ENCODE measurements at places on chromosomes 5 and 9.
A peak's percentile ranks its signal among the peaks of the same experiment; 100 is the strongest.

- DNase-seq, result no peak
Measured at GRCh38 chr5:142677198-142677597, 8.7 kb downstream of the FGF1 start.

- DNase-seq, result no peak
Measured at GRCh38 chr9:38003946-38004808, 64.8 kb downstream of the SHB start.

GRCh38 chr5:10627160-10627701, 63.4 kb downstream of the ANKRD33B start:
- DNase-seq, result peak; percentile 20

GRCh38 chr5:137392261-137392660, 106.9 kb downstream of the SPOCK1 start:
- no peak for DNase-seq

DNA sequence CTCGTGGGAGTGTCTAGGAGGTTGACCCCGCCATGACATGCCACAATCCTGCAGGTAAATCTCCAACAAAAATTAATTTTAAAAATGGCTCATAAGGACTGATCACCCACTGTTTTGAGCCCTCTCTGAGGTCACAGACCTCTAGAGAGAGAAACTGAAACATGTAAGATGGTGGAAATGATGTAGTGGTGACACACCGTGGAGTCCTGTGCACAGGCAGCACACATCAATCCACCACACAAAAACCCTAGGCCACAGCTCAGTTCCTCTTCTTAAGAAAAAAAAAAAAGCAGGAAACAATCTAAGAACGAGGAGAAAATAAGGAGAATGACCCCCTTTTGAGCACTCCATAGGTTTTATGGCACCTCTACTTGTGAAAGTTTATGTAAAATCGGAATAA, 93.8 kb upstream of the FAM120A start:
- no peak for DNase-seq

DNA sequence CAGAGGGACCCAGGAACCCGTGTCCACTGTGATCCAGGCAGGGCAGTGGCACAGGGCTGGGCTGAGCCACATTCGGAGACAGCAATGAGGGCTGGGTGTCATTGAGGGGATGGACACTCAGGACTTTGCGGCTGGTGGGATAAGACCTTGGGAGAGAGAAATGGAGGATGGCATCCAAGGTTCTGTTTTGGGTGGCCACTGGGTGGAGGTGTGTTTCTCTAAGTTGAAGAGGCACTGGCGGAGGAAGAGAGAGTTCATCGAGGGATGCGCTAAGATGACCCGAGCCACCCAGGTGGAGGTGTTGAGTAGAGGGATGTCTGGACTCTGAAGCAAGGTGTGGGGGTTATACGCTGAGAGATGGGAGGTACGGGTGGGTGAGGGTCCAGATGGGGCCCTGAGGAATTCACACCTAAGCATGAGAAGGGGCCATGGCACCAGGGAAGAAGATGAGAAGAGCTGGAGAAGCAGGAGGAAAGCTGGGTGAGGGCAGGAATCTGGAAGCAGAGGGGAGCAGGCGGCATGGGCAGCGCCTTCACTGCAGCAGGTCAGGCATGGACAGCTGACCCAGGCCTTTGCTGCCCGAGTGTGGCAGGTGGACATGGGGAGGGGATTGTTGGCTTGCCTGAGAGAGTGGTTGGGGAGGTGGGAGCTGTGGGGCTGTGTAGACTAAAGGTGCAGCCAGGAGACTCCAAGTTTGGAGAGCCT, 2.5 kb upstream of the SLC25A48 start:
- no peak for DNase-seq

Data from RWPE1 (cell line).